ENCODE measurements at places on chromosomes 3 and 15.

GRCh38 chr15:23548071-23548470 is 17.4 kb upstream of the MKRN3 start:
- no peak for DNase-seq

DNA sequence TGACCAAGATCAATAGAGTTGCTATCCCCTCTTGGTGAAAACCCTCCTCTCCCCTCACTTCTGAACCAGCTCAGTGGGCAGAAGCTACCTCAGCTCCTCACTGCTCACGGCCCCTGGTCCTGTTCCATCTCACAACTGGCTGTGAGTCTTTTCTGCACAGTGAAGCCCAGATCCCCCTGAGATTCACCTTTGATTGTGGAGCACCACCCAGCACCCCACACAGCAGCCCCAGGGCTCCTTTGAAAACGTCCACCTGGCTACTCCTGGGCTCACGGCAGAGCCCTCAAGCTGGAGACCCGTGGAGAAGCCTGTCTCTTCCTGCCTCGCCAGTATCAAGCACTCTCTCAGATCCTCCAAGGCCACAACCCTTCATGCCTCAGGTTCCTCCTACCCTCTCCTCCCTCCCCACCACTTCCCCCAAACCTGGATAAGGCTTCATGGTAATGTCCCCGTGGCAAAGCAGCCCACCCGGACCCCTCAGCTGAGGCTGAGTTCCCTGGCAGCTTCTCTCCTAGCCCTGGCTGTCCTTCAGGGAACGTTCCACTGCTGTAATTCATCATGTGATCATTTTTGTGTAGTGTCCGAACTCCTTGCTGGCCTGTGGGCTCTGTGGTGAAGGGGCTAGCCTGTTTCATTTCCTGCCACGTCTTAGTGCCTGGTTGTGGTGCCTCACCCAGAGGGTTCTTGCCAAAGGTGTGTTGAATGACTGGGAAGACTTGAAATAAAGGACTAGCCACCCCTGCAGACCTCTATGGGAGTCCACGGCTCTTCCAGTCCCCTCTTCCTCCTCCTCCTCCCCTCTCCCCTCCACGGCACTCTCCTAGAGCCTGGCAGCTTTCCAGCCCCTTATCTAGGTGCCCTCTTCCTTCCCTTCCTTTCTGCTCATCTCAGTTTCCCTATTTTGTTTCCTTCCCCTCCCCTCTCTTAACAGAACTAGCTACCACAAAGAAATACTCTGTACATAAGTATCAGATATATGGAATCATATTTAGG is 44.5 kb downstream of the KY start:
- no peak for DNase-seq

- no peak for DNase-seq
These were observed 41.4 kb downstream of the SUMF1 start for GRCh38 chr3:4425707-4426106.

- no peak for DNase-seq
These were observed 2.4 kb downstream of the IGF2BP2 start for GRCh38 chr3:185822221-185823000.

GRCh38 chr3:164524201-164524600 is 554.1 kb downstream of the SI start:
- no peak for DNase-seq

DNA sequence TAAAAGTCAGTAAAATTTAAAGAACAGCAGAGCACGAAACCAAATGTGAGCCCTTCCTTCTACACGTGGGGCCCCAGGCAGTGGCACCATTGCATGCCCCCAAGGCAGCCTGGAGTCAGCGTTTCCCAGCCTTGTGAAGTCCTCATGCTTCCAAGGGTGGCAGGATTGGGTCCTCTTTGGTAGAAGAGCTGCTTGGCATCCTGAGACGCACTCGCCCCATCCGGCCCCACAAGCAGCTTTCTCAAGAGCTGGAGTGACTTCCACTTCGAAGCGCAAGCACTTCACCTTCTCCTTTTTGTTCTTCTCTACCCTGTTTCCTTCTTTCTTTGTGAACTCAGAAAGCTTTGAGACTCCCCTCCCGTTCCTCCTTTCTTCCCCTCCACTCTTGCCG is 34.7 kb downstream of the ZNF710 start:
- DNase-seq: no peak

GRCh38 chr3:138842483-138843188 is 7.9 kb upstream of the PIK3CB start:
- no peak for DNase-seq

- no peak for DNase-seq
These were observed 323.3 kb downstream of the DIPK2A start for GRCh38 chr3:144294659-144295538.

DNA sequence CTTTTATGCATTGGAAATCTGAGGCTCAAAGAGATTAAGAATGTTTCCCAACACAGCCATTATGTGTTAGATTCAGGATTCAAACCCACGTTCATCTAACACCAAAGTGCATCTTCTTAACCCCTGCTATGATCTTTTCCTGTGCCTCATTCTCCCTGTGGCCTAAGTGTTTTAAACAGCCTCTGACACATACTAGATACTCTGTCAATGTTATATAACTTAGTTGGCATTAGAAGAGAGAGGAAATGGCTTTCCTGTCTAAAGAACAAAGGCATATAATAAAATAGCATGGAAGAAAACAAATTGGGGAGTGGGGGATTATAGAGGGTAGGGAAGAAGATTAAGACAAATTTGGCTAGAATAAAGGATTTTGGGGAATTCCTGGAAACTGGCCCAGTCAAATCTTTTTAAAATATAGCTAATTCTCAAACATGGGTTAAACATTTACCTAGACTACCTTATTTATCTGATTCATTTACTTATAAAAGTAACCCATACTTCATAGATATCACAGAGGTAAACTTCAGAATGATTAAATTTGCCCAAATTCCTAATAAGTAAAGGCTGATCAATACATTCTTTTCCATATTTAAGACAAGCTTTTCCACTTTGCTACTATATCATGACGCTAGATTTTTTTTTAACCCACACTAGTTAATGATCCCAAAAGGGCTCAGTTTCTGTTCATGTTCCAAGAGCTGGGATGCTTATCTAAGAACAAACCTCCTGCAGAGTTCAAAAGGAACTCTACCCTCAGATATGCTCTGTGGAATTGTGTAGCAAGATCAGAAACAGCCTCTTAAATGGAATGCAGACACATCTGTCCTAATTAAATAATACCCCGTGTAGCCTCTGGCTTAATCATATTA is 122.9 kb upstream of the PTPRG start:
- no peak for DNase-seq

DNA sequence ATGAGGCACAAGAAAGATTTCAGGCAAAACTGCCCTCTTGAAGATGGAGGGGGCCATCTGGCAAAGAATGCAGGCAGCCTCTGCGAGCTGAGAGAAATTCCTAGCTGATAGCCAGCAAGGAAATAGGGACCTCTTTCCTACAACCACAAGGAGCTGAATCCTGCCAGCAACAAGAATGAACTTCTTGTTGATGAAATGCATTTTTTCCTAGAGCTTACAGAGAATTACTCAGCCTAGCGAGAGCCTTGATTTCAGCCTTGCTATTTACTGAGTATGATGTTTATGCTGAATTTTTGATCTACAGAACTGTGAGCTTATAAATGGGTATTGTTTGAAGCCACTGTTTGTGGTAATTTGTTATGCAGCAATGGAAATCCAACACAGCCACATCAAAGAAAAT is 148.5 kb upstream of the NAALADL2 start:
- no peak for DNase-seq

- DNase-seq: no peak
These were observed at the start of the genes FOXL2 and FOXL2NB for GRCh38 chr3:138946663-138947494. Gene FOXL2, minus strand, starts transcription at chr3:138947137. Its CDS starts 415 bp downstream, at chr3:138946722. Gene FOXL2NB, plus strand, starts transcription at chr3:138947217. Its CDS starts 148 bp downstream, at chr3:138947365.

DNA sequence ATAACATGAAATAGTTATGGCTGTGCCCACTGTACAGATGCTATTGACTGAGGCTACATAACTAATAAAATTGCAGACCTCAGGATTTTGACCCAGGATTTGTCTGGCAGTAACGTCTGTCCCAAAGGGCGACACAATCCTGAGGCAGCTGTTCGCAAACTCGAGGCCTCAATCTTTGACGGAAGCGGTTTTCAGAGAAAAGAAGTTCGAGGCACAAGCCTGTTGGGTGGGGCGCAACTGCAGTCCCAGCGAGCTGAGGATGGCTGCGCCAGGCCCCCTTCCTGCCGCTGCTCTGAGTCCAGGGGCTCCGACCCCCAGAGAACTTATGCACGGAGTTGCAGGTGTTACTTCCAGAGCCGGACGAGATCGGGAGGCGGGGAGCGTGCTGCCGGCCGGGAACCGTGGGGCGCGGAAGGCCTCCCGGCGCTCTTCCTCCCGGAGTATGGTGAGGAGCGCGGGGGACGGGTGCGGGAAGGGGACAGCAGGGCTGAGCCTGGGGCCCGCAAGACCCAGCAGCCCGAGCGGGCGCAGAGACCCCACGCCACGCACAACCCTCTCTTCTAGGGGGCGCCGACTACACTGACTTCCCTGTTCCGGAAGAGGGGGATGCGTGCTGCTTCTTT is at the start of gene PARP15:
Gene PARP15, plus strand, starts transcription at position 242 of the 623 bp plus-strand sequence. Its CDS starts 18 bp downstream, at position 260.
- peak; percentile 14 for DNase-seq

DNA sequence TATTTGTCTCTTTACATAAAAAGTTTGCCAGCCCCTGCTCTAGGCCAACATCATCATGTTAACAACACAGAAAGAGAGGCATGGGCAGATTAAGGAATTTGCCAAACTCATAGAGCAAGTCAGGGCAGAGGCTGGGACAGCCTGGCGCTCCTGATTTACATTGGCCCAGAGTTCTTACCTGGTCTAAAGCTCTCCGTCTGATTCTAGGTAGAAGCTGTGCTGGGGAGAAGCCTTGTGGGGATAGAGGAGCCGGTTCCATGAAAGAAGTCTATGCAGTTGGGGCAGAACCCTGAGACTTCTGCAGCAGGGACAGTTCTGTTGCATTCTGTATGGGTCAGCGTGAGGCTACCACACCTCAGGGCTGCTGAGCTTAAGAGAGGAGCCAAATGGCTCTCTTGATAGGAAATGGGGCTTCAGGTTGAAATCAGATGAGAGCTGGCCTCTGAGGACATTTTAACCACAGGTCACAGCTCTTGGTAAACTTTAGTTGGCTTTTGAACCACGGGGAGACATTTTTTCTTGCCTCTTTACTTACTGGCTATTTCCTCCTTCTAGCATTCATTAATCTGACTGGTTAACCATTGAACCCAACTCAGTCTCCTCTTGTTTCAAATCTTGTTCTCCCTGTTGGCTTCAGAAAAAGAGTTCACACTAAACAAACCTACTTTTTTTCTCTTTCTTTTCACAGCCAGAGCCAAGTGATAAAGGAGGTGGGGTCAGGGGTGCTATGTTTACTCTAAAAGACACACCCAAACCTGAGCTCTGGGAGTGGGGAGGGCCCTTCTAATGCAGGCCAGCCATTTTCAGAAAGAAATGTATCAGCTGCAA is 250.7 kb downstream of the OPA1 start:
- DNase-seq: no peak

DNA sequence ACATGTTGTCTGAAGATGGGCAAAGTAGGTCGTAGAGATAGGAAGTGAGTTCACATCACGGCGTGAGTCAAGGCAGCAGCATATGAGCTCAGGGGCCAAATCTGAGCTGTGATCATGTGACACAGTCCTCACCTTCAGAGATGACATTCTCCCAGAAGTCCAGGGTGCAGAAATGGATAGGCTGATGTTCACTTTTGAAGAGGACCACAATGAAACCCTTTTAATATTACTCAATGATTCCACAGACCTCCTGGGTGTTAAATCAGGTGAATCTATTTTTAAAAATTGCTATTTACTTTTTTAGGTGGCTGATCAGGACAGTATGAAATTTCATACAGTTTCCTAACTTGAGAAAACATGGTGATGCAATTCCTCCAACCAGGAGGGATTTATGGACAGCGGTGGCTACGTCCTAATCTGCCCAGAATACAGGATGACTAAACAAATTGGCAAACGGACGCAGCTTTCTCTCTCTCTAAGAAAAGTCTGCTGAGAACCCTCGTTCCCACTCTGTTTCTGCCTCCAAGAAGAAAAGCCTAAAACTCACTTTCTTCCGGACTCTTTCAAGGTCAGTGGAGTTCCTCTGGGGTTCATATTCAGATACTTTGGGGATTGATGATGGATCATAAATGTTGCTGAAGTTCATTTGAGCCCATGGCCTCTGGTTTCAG is 34.4 kb downstream of the B3GNT5 start:
- DNase-seq: no peak

DNA sequence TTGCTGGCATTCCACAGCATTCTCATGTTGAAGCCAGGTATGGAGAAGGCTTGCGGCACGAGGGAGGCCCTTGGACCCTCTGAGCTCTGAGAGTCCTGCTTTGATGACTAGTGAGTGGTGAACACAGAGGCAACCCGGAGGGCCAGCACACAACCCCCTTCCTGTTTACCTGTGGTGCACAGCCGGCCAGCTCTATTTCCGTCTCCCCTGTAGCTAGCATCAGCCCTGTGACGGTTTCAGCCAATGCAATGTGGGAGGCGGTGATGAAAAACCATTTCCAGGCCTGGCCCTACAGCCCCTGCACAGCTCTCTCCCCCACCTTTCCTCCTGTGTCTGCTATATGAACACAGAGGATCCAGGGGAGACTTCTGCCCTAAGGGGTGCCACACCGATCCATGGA is 76.8 kb upstream of the KLHL25 start:
- no peak for DNase-seq

DNA sequence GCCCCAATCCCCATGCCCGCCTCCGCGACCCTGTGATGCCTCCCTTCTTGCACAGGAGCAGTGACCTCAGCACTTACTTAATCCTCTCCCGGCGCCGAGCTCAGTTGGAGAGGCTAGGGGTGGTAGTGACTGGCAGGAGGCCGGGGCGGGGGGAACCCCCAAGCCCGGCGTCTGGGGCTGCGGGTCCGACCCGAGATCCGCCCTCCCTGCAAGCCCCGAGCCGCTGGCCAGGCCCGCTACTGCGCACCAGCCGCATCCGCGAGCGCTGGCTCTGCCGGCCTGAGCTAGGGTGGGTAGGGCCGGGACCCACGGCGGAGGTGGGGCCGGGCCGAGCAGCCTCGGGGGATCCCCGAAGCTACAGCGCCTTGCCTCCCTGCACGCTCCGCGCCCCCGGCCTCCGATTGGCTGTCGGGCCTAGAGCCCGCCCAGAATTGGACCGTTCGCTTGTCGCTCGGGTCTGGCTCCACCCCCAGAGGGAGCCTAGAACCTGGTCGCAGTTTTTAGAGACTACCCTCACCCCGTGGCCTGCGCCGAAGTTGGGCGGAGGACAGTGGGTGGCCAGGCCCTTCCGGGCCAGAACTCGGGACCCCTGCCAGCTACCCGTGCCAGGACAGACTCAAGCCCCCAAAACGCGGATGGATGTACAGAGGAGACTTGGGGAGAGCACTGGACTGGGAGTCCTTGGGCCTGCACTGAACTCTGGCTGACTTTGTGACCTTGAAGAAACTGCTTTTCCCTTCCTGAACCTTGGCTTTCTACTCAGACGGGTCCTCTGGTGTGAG is at the start of gene C3orf18:
Gene C3orf18, minus strand, starts transcription at position 362 of the 782 bp plus-strand sequence. CDS start 2,048 bp downstream, outside the sequence.
- peak; percentile 83 for DNase-seq

DNA sequence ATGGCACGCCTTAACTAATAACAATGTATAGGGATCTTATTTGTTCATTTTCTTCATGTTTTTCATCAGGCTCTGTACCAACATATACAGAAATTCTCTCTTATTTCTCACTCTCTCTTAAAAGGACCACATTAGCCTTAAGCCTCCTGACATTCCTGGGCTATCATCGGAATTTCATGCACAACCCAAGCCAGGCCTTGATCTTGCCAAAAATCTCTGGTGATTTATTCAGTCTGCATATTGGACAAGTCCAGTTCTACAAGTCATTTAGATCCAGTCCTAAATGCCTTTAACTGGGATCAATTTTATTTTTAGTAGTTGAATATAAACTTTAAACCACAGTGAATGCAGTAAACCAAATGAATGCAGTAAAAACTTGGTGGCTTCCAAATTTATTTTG is 385.4 kb downstream of the MECOM start:
- no peak for DNase-seq

GRCh38 chr3:26590919-26591484 is 31.6 kb upstream of the LRRC3B start:
- no peak for DNase-seq

- DNase-seq: no peak
These were observed 40.5 kb downstream of the COL8A1 start for GRCh38 chr3:99678896-99679295.

Measured in stimulated activated CD8-positive, alpha-beta memory T cell treated with anti-CD3 and anti-CD28 coated beads, Interleukin-15, amount 100 ng/mL, for 1 hour (primary cell).